ACHN (cell line): ENCODE measurements at places on chromosomes 13 and 19.
A peak's percentile ranks its signal among the peaks of the same experiment; 100 is the strongest.

DNA sequence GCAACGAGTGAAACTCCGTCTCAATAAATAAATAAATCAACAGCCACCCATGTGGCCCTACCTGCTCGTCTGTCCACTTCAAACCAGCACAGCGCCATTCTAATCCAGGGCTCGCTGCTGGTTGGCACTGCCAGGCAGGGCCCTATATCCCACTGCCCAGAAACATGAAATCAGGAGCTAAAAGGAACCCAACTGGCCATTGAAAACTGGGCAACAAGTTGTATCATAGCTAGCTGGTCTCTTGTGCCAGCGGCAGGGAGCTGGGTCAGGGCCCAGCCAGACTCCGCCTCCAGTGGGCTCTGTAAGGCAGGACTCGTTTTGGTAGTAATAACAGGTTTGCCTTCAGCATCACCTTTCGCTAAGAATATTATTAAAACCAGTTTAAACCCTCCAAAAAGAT lies 39.3 kb downstream of the GGACT start:
- DNase-seq = no peak

- no peak for DNase-seq
Measured at GRCh38 chr13:113489171-113489548, 1.4 kb downstream of the DCUN1D2 start.

DNA sequence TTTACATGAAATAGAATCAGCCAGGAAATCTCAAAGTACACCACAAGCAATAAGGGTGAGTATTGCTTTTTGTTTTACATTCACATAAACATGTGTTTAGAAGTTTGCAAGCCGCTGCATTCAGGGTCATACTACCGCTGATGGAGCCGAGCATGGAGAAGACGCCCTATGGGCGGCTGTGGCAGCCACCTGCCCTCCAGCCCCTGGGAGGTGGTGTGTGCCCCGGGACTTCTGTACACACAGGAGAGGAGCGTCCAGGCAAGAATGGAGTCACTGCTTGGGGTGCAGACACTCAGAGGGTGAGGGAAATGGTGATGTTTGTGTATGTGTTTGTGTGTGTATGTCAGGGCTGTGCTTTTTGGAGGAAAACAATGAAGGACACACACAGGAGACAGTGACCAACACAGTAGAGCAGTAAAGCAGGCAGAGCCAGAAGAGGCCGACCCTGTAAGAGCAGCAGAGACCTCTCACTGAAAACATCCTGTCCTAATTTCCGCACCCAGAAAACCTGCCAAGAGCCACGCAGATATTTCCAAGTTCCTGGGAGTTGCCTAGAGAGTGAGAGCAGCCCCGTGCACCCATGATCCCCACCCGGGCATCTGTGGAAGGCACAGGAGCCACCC lies 108.1 kb upstream of the GJB6 start:
- DNase-seq = no peak

GRCh38 chr19:48493718-48494401 lies 17.8 kb downstream of the LMTK3 start:
- no peak for DNase-seq

- peak; percentile 31 for DNase-seq
Measured at GRCh38 chr13:113216254-113217048, 7.0 kb downstream of the CUL4A start.

GRCh38 chr19:7251494-7251893 lies 42.7 kb downstream of the INSR start:
- no peak for DNase-seq

GRCh38 chr19:44939668-44940067 lies 2.4 kb upstream of the APOC4 start:
- DNase-seq = no peak

DNA sequence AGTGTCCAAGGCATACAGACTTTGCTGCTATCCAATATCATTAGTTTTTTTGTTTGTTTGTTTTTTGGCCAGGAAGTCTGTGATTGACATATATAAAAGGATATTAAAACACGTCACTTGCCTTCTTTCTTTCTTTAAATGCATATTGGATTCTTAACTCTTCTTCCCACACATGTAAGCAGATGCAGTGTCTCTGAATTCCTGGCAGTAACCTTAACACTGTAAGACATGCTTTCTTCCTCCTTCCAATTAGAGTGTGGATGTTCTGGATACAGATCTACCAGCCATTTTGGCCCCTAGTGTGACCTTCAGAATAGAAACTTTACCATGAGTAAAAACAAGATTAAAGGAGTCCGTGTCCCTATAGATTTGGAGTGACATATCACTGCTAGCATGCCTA lies 967.4 kb upstream of the PRR20A start:
- no peak for DNase-seq

- no peak for DNase-seq
Measured at GRCh38 chr13:110557082-110557481, 4.4 kb downstream of the RAB20 start.

DNA sequence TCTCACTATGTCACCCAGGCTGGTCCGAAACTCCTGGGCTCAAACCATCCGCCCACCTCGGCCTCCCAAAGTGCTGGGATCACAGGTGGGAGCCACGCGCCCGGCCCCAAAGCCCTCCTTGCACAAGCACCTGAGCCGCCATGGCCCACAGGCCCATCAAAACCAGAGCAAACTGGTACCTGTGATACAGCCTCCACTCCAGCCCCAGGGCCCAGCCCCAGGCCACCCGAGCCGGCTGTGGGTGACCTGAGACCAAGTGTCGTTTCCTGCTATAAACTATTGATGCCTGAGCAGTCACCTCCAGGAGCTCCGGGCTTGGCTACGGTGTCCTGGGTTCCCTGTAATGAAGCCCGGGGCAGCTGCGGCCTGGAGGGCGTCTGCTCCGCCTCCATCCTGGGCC lies 9.7 kb upstream of the PTBP1 start:
- DNase-seq = no peak
